NB4 (cell line): ENCODE measurements at places on chromosomes 11 and 22.

GRCh38 chr11:107102692-107103477 lies 84.6 kb upstream of the GUCY1A2 start:
- no peak for DNase-seq

DNA sequence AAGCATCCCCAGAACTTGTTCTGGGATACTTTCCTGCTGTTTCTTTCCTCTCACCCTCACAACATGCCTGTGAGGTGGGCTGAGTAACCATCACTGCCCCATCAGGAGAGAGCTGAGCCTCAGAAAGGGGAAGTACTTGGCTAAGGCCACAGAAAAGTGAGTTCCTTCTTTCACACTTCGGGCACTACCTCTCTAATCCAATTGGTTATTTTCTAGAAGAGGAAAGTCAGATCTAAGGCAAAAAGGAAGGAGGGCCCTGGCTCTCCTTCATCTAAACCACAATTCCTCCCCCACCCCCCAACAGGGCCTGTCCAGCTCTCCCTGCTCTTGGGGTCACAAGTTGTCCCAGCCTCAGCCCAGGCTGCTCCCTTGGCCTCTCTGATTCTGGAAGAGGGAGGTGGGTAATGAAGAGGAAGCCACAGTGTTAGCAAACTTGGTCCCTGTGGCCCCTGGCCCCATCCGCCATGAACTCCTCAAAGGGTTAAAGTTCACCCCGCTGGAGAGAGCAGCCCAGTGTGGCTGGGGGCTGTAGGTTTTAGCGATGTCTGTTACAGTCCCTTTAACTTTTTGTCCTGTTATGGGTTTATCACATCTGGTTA lies 34.0 kb downstream of the SLC22A12 start:
- DNase-seq, result peak; percentile 93

DNA sequence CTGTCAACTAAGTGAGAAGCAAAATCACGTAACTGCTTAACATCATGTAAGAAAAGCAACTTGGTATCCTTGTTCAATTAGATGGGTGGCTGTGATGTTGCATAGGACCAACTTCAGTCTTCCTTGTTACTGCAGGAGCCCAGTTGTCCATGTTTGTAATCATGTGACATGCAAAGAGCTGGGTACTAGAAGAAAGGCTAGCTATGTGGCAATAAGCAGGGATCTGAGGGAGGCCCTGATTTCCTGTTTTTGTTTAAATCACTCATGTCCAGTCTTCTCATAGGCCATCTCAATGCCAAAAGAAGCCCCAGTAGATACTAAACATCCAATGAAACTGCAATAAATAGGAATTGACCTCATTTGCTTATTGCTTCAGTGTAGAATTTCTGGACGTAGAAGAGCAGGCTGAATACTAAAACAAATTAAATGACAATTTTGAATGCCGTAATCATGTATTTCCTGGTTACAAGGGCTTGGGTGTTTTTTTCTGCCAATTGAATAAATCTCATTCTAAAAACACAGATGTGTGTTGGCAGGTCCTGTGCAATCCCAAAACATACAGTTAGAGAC lies 140.8 kb upstream of the ARHGAP20 start:
- no peak for DNase-seq

- DNase-seq, result no peak
Measured at GRCh38 chr22:38419121-38419857, 35.7 kb downstream of the KCNJ4 start.

- DNase-seq, result no peak
Measured at GRCh38 chr11:11995601-11996000, 12.8 kb downstream of the DKK3 start.

DNA sequence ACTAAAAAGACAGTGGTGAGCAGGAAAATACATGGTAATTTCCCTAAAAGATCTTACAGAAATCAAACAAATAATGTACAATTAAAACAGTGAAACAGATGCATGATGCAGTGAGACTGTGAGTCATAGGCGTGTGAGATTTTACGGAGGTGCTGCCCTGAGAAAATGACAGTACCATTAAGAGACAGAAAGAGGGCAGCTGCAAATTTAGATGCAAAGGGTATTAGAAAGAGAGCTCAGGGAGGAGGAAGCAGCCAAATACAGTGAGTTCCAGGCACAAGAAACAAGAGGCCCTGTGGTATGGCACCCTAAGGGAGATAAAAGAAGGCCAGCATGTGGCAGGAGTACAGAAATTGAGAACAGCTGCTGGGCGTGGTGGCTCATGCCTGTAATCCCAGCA lies 88.5 kb upstream of the FIBIN start:
- no peak for DNase-seq

- DNase-seq, result peak; percentile 22
Measured at GRCh38 chr22:21755851-21756284, 20.3 kb upstream of the YPEL1 start.

DNA sequence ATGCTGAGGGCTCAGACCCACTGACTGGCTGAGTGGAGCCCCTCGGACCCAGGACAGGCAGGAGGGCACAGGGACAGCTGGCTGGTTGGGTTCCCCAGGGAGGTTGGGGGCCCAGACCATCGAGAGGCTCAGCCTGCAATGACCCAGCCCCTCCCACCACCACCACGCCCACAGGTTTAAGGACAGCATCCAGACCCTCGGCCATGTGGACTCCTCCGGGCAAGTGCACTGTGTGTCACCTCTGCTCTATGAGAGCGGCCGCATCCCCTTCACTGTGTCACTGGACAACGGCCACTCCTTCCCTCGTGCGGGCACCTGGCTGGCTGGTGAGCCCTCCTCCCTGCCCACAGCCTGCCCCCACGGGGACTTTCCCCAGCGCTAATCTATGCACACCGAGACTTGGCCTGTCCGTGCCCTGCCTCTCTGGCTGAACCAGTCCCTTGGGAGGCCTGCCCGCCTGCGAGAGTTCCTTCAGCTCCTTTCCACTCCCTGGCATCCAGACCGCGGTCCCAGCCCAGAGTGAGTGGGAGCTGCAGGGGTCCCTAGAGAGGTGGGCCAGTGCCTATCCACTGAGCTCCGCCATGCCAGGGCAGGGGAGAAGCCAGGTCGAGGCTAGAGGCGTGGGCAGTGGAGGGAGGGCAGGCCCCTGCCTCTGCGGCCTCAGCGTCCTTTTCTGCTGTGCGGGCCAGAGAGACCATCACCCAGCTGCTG lies 2.2 kb downstream of the SUSD2 start:
- DNase-seq, result no peak
